Placental pericyte (primary cell): ENCODE measurements at places on chromosomes 3 and 15. TPM values are rescaled to one million over a fixed set of nuclear protein-coding genes. Genes with fewer than 3 reads are reported as not detected.

FAM81A gene
- total RNA-seq, result 0.29 TPM in 1 of 2 replicates, not detected in the other

SERINC4 gene
- not detected in 2 replicates for total RNA-seq

CHRNA3 gene
- under 0.01 TPM in 1 of 2 replicates, not detected in the other for total RNA-seq

CIB2 gene
- 2.4 and 3.0 TPM in 2 replicates for total RNA-seq

CHST13 gene
- not detected in 2 replicates for total RNA-seq

LXN gene
- total RNA-seq, result 15.5 and 32.6 TPM in 2 replicates

GPR62 gene
- total RNA-seq, result under 0.01 TPM in 1 of 2 replicates, not detected in the other

MNS1 gene
- total RNA-seq, result 0.66 and 1.1 TPM in 2 replicates

LRRC3B gene
- total RNA-seq, result not detected in 2 replicates

RLBP1 gene
- total RNA-seq, result not detected in 2 replicates

SLC15A2 gene
- total RNA-seq, result under 0.01 and 0.22 TPM in 2 replicates
